Hematopoietic multipotent progenitor cell treated with erythropoietin and hydrocortisone succinate and interleukin-3 and kit ligand, for 6 days (in vitro differentiated cells): ENCODE measurements at places on chromosomes 7 and 10.

DNA sequence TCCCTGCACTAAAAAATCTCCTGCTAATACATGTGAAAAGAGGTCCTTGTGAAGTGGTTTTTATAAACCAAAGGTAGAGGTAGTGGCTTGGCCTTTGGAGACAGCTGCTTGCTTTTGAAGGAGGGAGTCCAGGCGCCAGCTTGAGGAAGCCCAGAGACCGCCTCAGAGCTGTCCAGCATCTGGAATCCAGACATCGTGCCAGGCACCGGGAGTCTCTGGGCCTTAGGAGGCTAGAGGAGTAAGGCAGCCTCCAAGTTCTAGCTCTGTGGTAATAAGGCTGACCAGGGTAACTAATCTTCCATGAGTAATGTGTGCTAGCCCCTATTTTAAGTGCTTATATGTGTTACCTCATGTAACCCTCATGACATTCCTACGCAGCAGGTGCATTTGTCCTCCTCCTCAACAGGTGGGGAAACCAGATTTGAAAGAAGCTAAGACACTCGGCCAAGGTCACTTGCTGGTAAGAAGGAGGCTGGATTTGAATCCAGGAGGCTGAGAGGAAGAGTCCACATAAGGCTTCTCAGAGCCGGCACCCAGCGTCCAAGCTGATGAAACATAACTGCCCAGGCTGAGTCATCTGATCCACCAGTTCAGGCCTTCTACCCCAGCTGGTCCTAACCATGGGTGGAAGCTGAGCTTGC lies 26.1 kb downstream of the PRLHR start:
- DNase-seq, result no peak

GRCh38 chr10:77601488-77601887 lies 36.1 kb downstream of the KCNMA1 start:
- DNase-seq, result no peak

- DNase-seq, result no peak
Measured at GRCh38 chr10:19983880-19984565, 167.8 kb downstream of the PLXDC2 start.

DNA sequence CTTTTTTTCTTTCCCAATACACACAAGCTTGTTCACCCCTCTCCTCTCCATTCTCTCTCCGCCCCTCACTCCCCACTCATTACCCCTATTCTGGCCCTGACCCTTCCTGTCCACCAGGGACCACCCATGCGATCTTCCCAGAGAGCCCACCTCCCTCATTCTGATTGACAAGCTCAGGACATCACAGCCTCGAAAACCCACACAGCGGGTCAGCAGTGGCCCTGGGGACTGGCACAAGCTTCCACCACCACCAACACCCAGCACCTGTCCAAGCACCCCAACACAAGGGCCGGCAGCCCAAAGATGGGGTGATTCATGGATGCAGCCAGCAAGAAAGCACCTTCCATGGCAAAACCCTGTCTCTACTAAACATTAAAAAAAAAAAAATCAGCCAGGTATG lies 50.0 kb upstream of the USP6NL start:
- DNase-seq, result no peak
